Karpas-422 (cell line): ENCODE measurements at places on chromosomes 3 and 15. TPM values are rescaled to one million over a fixed set of nuclear protein-coding genes. Genes with fewer than 3 reads are reported as not detected.

- no peak overlapping the region for H3K4me3 ChIP-seq
- no peaks in the 10 kb centered on the region for H3K27me3 ChIP-seq
- no peaks in the 10 kb centered on the region for H3K4me1 ChIP-seq
- H3K27ac ChIP-seq = no peak overlapping the region
- no peak for DNase-seq
Observed at GRCh38 chr15:55007561-55007960, 189.2 kb downstream of the RSL24D1 start.

GRCh38 chr3:149701206-149701976 lies 43.6 kb upstream of the WWTR1 start:
- no peaks in the 10 kb centered on the region for H3K27me3 ChIP-seq
- H3K4me3 ChIP-seq = no peak overlapping the region
- no peaks in the 10 kb centered on the region for H3K4me1 ChIP-seq

Gene DNAH12
- 0.43 TPM in 1 of 2 replicates, not detected in the other for total RNA-seq

Gene TMIE
- total RNA-seq = not detected in 2 replicates

Gene SH3BP5
- total RNA-seq = 0.51 and 0.82 TPM in 2 replicates

Gene LRIG1
- 52.4 and 75.4 TPM in 2 replicates for total RNA-seq

DNA sequence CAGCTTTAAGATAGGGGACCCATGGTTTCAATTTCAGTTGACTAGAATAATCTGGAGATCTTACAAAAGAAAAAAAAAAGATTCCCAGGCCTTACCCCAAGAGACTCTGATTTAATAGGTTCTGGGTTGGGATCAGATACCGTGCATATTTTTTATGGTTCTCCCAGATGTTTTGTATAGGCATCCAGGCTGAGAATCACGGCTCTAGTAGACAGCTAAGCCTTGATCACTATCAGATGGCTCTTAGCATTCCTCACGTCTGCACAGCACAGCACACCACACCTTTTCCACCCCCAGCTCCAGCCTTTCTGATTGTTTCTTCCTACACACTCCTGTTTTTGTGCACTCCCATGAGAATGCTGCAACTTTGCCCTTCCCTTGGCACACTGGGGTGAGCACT lies 40.8 kb downstream of the TMEM45A start:
- H3K4me1 ChIP-seq = no peaks in the 10 kb centered on the region
- no peaks in the 10 kb centered on the region for H3K36me3 ChIP-seq
- DNase-seq = no peak
- H3K4me3 ChIP-seq = no peak overlapping the region
- no peak overlapping the region for H3K27ac ChIP-seq
- no peaks in the 10 kb centered on the region for H3K27me3 ChIP-seq

DNA sequence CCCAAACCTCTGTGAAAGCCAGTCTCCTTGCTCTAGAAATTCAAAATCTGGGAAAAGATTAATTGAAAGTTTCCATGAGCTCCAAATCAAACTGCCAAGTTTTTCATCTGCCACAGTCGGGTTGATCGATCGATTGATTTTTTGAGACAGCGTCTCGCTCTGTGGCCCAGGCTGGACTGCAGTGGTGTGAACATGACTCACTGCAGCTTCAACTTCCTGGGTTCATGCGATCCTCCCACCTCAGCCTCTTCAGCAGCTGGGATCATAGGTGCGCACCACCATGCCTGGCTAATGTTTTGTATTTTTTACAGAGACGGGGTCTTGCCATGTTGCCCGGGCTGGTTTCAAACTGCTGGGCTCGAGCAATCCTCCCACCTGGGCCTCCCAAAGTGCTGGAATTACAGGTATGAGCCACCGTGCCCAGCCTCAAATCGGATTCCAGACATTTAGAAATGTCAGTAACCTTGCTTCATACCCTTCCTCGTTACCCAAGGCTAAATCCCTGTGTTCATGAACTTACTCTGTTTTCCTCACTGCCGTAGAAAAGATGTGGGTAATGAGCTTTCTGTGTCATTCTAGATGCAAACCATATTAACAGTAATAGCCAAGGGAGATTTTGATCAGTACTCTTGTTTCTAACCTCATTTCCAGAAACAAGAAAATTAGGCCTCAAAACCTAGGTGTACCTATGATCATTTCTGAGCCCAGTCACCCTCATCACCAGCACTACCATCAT lies 105.9 kb upstream of the AKAP13 start:
- H3K27me3 ChIP-seq = no peaks in the 10 kb centered on the region
- H3K27ac ChIP-seq = no peak overlapping the region
- no peaks in the 10 kb centered on the region for H3K36me3 ChIP-seq
- H3K4me3 ChIP-seq = no peak overlapping the region

GRCh38 chr3:132064114-132064513 lies 29.3 kb upstream of the CPNE4 start:
- DNase-seq = no peak
- no peaks in the 10 kb centered on the region for H3K27me3 ChIP-seq
- H3K4me1 ChIP-seq = no peaks in the 10 kb centered on the region
- no peaks in the 10 kb centered on the region for H3K36me3 ChIP-seq
- no peak overlapping the region for H3K4me3 ChIP-seq

Gene TRIM42
- not detected in 2 replicates for total RNA-seq

- no peak for DNase-seq
- no peaks in the 10 kb centered on the region for H3K27me3 ChIP-seq
- peaks cover 60% of the 10 kb centered on the region for H3K4me1 ChIP-seq
- H3K4me3 ChIP-seq = no peak overlapping the region
- peaks cover 3% of the 10 kb centered on the region; the same call in 1 of the 2 replicates for H3K36me3 ChIP-seq
- H3K27ac ChIP-seq = no peak overlapping the region; the same call in 1 of the 2 replicates
Observed at GRCh38 chr3:63967675-63968611, 55.4 kb downstream of the PSMD6 start.

Gene CEMIP
- not detected in 2 replicates for total RNA-seq

DNA sequence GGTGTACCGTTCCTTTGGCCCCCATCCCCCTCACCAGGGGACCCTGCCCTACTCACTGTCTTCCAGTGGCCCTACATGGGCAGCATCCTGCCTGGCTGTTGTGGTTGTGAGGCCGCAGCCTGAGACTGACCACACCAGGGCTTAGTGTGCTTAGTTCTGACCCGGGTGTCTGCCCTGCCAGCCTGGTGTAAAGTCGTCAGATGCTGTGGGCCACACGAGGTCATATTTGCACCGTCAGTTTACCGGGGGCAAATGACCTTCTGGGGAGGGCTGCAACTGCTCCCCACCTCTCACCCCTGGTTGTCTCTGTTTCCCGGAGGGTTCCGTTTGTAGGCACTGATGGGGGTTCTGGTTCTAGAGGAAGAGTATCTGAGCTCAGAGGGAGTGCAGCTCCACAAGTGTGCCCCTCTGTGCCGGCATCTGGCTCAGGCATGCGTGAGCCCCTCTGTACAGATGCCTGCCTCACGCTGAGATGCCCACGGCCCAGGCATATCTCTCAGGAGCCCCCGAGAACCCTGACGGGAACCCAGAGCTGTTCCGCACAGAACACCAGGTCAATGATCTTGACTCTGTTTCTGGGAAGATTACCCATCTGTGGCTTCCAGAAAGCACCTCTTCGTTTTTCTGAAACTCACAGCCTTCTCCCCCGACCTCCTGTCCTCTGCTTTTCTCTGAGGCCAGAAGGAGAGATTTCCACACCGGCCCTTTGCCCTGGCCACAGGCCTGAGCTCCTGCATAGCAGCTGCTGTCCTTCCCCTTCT lies 19.2 kb downstream of the KLF13 start:
- no peak for DNase-seq
- peak overlapping the region; percentile 89 for H3K27ac ChIP-seq
- peaks cover 95% of the 10 kb centered on the region for H3K4me1 ChIP-seq
- no peaks in the 10 kb centered on the region for H3K27me3 ChIP-seq
- H3K4me3 ChIP-seq = peak overlapping the region; percentile 62
- no peaks in the 10 kb centered on the region for H3K36me3 ChIP-seq

Gene CAMK2N2
- 5.0 and 9.5 TPM in 2 replicates for total RNA-seq

GRCh38 chr15:77599357-77599756 lies 33.4 kb downstream of the LINGO1 start:
- DNase-seq = no peak
- H3K27me3 ChIP-seq = no peaks in the 10 kb centered on the region
- H3K4me1 ChIP-seq = peaks cover 13% of the 10 kb centered on the region
- no peak overlapping the region for H3K27ac ChIP-seq
- H3K4me3 ChIP-seq = no peak overlapping the region

- peak; percentile 43 for DNase-seq
- no peaks in the 10 kb centered on the region for H3K36me3 ChIP-seq
- H3K27ac ChIP-seq = no peak overlapping the region
Observed at GRCh38 chr3:96331341-96331740, 483.1 kb upstream of the EPHA6 start.

Gene HMCES
- total RNA-seq = 169 and 275 TPM in 2 replicates

DNA sequence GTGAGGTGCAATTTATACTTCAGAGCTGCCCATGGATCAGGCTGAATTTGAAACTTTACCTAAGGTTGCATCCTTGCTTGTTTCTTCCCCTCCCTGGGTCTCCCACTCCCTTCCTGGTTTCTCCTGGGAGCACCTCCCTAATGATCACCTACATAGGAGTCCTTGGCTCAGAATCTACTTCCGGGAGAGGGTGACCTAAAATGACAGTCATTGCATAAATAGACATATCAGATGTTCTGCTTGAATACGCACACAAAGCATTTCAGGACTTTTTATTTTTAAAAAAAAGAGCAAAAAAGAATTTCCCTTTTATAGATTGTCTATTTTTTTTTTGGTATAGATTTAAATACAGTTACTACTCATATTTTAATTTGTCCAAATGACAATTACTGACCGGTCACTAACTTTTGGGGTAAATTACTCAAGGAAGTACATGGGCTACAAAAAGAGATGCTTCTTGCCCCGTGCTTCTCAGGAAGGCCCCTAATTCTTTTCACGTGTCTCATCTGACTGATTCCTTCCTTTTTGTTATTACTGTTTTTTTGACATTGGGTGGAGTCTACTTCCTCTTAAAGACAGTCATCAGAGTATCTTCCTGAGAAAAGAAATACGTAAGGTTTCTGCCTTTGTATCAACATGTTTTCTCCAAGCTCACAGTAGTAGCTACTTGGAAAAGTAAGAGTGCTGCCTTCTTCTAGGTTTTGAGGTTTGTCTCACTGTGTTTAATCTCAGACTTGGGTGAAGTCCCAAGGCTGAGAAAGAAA lies 4.9 kb upstream of the MYZAP start:
- no peak overlapping the region for H3K4me3 ChIP-seq
- H3K27ac ChIP-seq = no peak overlapping the region
- DNase-seq = no peak

- no peak overlapping the region for H3K4me3 ChIP-seq
- no peaks in the 10 kb centered on the region for H3K27me3 ChIP-seq
- H3K4me1 ChIP-seq = peaks cover 4% of the 10 kb centered on the region
- H3K36me3 ChIP-seq = no peaks in the 10 kb centered on the region
- no peak for DNase-seq
- H3K27ac ChIP-seq = no peak overlapping the region
Observed at GRCh38 chr3:152518346-152518745, 249.6 kb downstream of the MBNL1 start.

GRCh38 chr3:190012784-190013183 lies 107.9 kb downstream of the P3H2 start:
- H3K4me3 ChIP-seq = no peak overlapping the region
- H3K27me3 ChIP-seq = no peaks in the 10 kb centered on the region
- H3K4me1 ChIP-seq = no peaks in the 10 kb centered on the region
- no peak overlapping the region for H3K27ac ChIP-seq
- DNase-seq = no peak
- H3K36me3 ChIP-seq = no peaks in the 10 kb centered on the region

Gene RAP2B
- total RNA-seq = 7.1 and 7.2 TPM in 2 replicates

GRCh38 chr3:181358562-181358961 lies 353.2 kb upstream of the SOX2 start:
- H3K36me3 ChIP-seq = no peaks in the 10 kb centered on the region
- no peak overlapping the region for H3K27ac ChIP-seq
- no peak overlapping the region for H3K4me3 ChIP-seq
- DNase-seq = no peak

Gene PLA1A
- not detected in 2 replicates for total RNA-seq

- no peaks in the 10 kb centered on the region for H3K27me3 ChIP-seq
- no peak for DNase-seq
- peaks cover 23% of the 10 kb centered on the region for H3K4me1 ChIP-seq
- H3K4me3 ChIP-seq = no peak overlapping the region
- H3K36me3 ChIP-seq = no peaks in the 10 kb centered on the region
Observed at GRCh38 chr3:177185035-177185574, 12.2 kb downstream of the TBL1XR1 start.

Gene GOLGA8Q
- not detected in 2 replicates for total RNA-seq

DNA sequence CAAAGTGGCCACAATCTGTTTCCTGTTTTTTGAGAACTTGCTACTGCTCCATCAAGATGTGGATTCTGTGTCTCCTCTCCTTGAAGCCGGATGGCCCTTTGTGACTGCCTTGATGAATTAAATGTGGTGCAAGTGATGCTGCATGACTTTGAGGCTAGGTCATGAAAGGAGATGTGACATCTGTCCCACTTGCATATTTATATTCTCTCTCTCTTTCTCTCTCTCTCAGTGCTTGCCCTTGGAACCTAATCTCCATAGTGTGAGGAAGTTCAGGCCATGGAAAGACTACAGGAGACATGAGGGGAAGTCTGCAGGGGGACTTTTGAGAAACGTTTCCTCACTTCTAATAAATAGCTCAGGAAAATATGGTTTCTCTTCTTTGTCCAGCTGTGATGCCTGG lies 50.0 kb upstream of the ADPGK start:
- H3K27ac ChIP-seq = no peak overlapping the region
- H3K4me3 ChIP-seq = no peak overlapping the region
- no peak for DNase-seq
- H3K36me3 ChIP-seq = no peaks in the 10 kb centered on the region
- H3K4me1 ChIP-seq = peaks cover 6% of the 10 kb centered on the region

DNA sequence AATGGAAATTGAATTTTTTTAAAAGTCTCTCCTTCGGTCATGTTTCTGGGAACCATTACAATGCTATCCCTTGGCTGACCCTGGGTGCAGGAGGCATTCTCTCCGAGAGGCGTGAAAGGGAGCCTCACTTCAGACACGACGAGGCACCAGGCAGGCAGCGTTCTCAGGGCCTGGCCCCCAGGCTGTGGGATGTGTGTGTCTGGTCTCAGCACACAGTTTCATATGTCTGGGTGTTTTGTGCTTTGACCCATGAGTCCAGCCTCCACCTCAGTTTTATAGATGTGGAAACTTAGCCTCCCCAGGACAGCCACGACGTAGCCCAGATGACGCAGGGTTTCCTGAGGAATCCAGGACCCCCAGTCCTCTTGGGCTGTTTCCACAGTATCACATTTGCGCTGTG lies 34.0 kb downstream of the FGD5 start:
- H3K4me3 ChIP-seq = no peak overlapping the region
- H3K27ac ChIP-seq = no peak overlapping the region
- H3K4me1 ChIP-seq = no peaks in the 10 kb centered on the region
- no peaks in the 10 kb centered on the region for H3K27me3 ChIP-seq
- no peak for DNase-seq

Gene PP2D1
- not detected in 2 replicates for total RNA-seq

- H3K27ac ChIP-seq = no peak overlapping the region
Observed at GRCh38 chr3:186922790-186923189, 7.5 kb upstream of the ST6GAL1 start.

GRCh38 chr3:45345846-45346580 lies 42.4 kb upstream of the LARS2 start:
- no peaks in the 10 kb centered on the region for H3K27me3 ChIP-seq
- H3K27ac ChIP-seq = no peak overlapping the region
- no peaks in the 10 kb centered on the region for H3K36me3 ChIP-seq
- DNase-seq = peak; percentile 56
- H3K4me3 ChIP-seq = no peak overlapping the region

- peaks cover 5% of the 10 kb centered on the region for H3K4me1 ChIP-seq
- no peaks in the 10 kb centered on the region for H3K27me3 ChIP-seq
Observed at GRCh38 chr15:71434774-71435173, 319.5 kb downstream of the THSD4 start.

GRCh38 chr15:64878705-64879104 lies 33.0 kb upstream of the ANKDD1A start:
- H3K36me3 ChIP-seq = no peaks in the 10 kb centered on the region
- H3K4me3 ChIP-seq = no peak overlapping the region
- H3K27me3 ChIP-seq = no peaks in the 10 kb centered on the region
- no peak overlapping the region for H3K27ac ChIP-seq

Gene MEGF11
- not detected in 2 replicates for total RNA-seq

Gene ONECUT1
- total RNA-seq = 0.14 and 0.45 TPM in 2 replicates
